ENCODE measurements at places on chromosomes 7 and 10.

DNA sequence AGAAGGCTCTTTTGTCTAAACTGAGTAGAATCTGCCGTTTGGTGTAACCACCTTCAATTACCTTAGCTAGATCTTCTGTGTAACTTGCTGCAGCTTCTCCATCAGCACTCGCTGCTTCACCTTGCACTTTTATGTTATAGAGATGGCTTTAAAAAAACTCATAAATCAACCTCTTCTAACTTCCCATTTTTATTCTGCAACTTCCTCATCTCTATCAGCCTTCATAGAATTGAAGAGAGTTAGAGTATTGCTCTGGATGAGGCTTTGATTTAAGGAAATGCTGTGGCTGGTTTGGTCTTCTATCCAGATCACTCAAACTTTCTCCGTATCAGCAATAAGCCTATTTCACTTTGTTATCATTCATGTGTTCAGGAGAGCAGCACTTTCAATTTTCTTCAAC, 1131.9 kb upstream of the CELF2 start:
- DNase-seq: no peak

DNA sequence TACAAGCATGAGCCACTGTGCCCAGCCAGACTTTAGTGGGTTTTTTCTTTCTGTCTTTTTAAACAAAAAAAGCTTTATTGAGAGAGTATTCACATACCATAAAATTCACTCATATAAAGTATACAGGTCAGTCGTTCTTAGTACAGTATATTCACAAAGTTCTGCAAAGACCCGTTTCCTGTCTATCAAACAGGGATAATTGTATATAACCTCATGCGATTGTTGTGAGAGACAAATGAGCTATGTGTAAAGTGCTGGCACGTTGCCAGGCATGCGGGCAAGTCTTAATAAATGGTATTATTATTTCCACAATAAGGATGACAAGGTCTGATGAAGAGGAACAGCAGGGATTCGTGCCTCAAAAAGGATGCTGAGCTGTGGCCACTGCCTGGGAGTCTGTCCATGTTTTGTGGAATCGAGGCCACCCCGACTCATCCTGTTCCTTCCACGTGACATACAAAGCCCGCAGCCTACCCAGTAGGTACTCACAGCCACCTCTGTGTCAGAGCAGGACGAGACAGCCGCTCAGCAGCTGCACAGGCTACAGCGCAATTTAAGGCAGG, 51.6 kb downstream of the SMKR1 start:
- DNase-seq: no peak

DNA sequence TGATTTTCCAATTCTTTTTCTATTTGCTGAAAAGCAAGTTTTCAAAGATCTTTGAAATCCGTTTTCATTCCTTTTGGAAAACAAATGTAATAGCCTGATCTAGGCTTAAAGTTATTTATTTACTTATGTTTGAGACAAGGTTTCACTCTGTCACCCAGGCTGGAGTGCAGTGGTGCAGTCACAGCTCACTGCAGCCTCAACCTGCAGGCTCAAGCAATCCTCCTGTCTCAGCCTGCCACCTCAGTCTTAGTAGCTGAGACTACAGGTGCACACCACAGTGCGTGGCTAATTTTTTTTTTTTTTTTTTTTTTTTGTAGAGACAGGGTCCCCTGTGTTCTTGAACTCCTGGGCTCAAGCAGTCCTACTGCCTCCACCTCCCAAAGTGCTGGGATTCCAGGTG, 4.6 kb downstream of the ST7 start:
- DNase-seq: no peak

GRCh38 chr7:140070546-140070945, 7.8 kb upstream of the PARP12 start:
- no peak for DNase-seq

DNA sequence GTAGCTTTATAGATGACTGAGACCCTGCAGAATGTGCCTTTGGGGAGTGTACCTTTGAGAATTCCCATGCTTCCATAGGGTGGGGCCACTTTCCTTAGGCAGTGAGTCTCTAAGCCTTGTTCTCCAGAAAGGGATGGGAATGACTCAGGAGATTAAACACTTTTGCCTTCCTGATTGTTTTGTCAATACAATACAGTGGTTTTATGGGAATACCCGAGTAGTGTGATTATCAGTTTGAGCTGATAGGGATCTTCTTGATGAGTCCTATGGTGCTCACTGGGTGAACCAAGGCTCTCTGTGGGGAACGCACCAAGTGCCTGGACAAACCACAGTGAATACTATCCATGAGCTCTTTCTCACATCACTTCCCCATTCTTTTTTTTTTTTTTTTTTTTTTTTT, 6.3 kb downstream of the MYOF start:
- no peak for DNase-seq

DNA sequence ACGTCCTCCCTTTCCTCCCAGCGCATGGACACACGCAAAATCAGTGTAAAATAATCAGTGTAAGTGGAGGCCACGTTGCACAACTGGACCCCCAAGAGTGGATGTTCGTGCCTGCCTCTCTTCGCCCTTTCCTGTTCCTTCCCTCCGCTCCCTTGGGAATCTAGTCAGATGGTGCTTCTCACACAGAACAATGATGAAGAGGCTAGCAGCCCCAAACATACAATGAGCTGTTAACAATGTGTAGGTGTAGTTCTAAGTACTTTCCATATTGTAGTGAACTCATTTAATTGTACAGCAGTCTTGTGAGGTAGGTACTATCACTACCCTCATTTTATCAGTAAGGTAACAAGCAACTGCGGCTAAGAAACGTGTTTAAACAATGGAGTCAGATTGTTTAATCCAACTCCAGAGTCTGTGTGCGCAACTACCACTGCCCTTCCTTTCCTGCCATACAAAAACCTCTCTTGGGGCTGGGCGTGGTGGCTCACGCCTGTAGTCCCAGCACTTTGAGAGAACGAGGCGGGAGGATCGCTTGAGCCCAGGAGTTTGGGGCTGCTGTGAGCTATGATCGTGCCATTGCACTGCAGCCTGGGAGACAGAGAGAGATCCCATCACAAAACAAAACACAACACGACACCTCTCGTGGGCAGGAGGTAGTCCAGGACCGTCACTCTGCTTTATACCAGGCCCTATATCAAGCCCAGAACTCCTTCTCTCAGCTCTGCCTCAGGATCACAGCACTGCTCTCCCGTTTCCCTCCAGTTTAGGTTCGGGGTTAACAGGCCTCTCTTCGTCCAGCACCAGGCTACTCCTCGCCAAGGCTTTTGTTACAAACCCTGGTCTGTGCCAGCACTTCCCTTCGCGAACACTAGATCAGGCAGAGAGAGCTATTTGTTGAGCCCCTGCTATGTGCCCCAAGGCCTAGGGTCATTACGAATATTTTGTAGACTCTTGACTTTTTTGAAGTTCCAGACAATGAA, 1.1 kb downstream of the FKBP9 start:
- no peak for DNase-seq

DNA sequence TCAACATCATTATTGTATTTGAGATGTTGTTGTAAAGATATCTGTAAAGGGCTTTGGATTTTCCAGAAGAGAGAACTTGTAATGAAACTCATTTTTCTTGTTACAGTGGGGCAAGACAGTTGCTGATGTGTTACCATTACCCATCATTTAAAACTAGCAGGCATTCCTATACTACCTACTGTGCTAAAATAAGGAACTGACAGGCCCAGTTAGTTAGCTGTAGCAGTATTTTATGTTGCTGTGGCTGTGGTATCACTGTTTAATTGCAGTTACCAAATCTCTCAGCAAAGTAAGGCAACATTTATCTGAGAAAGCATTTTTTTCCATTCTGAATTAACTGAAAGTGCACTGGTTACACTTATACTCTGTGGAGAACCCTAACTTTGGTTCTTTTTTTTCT, 9.9 kb downstream of the ST7 start:
- no peak for DNase-seq

DNA sequence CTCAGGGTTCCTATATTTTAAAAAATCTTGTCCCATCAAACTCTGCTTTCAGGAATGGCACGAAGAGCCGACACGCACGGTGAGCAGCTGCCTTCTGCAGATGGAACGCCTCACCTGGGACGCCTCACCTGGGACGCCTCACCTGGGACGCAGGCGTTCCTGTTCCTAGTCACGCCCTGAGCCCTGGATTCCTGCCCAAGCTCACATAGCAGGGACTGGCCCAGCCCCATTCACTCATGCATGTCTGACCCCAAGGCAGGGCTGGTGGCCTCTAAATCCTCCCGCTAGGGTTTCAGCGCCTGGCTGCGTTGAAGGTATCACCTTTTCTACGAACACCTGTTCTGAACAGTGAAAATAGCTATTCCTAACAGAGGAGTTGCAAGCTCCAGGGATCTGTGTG, 49.8 kb downstream of the CARD11 start:
- no peak for DNase-seq

DNA sequence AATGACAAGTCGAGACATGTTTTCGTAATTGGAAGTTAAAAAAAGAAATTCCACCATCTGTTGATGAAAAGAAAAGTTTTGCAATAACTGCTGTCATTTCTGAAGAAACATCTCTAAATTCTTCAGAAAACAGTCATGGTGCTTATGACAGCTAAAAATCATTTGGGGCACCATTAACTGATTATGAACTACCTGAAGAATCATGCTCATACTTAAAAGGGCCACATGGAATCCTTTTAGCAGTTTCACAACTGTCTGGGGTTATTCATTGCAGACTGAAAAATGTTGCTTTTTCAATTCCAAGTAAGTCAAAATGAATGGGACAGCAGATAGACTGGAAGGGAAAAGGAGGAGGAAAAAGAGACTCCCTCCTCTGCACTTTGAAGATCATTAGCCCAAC, 134.2 kb downstream of the CHN2 start:
- no peak for DNase-seq

DNA sequence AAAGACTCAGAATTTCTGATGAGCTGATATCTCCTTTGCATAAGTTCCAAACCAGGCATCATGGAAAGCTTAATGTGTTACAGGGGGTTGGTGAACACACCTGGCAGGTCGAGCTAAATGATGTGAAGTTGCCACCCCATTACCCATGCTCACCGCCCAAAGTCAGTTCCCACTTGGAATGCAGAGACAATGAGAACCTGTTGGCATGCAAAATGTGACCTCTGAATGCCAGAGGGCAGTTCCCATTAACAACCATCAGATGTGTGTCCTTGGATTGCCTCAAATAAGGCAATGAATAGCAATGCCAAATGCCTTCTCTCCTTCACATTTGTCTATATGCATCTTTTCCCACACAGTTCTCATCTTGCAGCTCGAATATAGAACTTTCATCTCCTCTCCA, 190.7 kb downstream of the CDCA7L start:
- DNase-seq: no peak

DNA sequence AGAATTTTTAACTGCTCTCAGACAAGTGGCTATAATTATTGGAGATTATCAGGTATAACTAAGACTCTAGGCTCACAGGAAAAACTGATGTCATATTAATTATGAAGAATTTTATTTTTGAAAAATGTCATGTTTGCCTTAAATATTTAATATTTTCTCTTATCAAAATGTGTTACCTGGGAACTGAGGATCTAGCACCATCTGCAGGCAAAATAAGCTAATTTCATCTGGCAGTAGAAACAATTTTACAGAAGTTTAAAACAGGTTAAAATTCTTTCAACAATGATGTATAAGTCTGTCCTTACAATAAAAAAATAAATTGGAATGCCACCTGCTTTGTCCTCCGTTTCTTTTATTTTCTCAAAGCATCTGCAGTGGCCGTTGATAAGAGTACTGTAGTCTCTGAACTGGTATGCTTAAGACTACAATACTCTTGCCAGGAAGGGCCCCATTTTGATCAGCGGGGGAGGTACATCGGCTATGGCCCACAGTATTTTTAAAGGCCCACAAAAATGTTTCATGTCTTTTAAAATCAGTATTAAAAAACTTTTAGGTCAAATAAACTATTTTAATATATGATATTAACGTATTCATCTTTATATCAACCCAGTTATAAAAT, 81.3 kb downstream of the VWDE start:
- DNase-seq: no peak

DNA sequence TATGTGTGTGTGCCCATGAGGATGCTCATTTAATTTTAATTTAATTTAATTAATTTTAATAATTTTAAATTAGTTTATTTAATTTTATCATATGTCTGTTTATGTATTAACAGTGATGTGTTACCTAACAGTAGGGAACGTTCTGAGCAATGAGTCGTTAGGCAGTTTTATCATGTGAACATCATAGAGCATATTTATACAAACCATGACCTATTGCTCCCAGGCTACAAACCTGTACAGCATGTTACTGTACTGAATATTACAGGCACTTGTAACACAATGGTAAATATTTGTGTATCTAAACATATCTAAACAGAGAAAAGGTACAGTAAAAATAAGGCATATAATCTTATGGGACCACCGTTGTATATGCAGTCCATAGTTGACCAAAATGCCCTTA, 13.7 kb upstream of the CFAP69 start:
- no peak for DNase-seq

GRCh38 chr7:118252087-118252486, 27.6 kb downstream of the ANKRD7 start:
- no peak for DNase-seq

GRCh38 chr7:91962419-91962818, 21.8 kb downstream of the AKAP9 start:
- DNase-seq: no peak

DNA sequence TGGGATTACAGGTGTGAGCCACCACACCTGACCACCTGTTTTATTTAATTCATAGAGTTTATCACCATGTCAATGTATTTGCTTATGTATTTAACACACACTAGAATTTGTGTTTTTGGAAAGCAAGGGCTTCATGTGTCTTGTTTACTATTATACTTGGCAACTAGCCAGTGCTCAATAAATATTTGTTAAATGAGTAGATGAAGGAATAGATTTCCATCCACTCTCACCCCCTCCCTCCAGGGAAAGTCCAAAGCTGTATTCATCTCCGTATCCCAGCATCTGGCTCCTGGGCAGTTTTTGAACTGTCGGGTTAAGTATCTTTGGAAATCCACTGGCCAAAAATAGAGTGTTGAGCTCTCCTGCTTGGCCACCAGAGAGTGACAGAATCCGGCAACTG, 4.6 kb upstream of the RADIL start:
- no peak for DNase-seq

GRCh38 chr7:36944838-36945237, 220.5 kb upstream of the AOAH start:
- DNase-seq: no peak

GRCh38 chr7:151634643-151635042, 114.9 kb upstream of the RHEB start:
- no peak for DNase-seq

- no peak for DNase-seq
Observed at GRCh38 chr10:6039711-6040110, 22.5 kb downstream of the IL2RA start.

Measured in activated T-helper 1 cell treated with anti-CD3 and anti-CD28 coated beads, Interleukin-2, amount 50 U/mL, for 16 hours (primary cell).